ENCODE measurements at places on chromosomes 5 and 9.

DNA sequence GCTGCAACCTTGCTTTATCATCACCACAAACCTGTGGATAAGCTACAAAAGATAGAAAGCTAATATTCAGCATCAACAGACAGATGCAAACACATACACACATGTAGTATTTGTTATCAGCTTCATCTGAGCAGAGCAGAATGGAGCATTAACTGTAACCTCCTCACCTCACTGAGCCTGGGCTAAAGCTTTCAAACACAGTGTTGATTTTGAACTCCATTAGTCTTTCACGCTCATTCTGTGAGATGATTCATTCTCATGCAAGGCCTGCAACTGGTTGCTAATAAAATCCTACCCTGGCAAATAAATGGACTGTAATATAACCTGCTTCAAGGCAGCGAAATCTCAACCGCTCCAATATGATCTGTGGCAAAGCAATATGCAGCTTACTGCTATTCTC lies 1360.6 kb upstream of the ACO1 start:
- DNase-seq, result no peak

DNA sequence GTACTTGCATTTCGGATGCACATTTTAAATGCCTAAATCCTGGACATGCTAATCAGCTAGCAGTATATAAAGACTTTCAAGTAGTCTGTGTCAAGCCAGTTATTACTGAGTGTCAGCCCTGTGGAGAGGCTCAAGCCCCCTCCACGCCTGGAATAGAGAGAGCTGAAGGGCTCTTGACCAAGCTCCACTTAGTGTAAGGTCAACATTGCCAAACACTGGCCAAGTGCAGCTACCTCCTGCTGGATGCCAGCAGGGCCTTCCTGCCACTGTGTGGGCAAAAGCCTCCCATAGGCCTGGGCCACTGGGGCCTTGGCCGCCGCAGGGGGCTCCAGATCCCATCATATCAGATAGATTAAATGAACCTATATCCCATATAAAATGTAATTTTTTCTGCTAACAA lies 239.4 kb upstream of the PANK3 start:
- no peak for DNase-seq

GRCh38 chr9:79701651-79702050 lies 129.9 kb downstream of the TLE4 start:
- DNase-seq, result no peak

GRCh38 chr9:135030566-135031226 lies 56.8 kb upstream of the OLFM1 start:
- DNase-seq, result no peak

DNA sequence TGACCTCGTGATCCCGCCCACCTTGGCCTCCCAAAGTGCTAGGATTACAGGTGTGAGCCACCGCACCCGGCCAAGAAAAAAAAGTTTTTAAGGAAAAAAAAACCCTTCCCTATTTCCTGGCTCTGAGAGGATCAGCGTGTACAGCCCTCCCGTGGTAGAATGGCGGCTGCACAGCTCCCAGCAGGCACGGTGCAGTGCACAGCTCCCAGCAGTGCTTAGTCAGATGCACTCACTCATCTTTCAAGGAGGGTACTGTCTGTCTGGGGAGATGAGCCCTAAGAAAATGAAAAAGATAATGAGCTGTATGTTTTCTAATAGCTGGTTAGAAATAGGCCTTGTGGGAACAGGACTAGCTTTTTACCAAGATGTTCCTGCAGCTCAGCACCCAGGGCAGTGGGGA lies 36.7 kb upstream of the SLC2A8 start:
- no peak for DNase-seq

DNA sequence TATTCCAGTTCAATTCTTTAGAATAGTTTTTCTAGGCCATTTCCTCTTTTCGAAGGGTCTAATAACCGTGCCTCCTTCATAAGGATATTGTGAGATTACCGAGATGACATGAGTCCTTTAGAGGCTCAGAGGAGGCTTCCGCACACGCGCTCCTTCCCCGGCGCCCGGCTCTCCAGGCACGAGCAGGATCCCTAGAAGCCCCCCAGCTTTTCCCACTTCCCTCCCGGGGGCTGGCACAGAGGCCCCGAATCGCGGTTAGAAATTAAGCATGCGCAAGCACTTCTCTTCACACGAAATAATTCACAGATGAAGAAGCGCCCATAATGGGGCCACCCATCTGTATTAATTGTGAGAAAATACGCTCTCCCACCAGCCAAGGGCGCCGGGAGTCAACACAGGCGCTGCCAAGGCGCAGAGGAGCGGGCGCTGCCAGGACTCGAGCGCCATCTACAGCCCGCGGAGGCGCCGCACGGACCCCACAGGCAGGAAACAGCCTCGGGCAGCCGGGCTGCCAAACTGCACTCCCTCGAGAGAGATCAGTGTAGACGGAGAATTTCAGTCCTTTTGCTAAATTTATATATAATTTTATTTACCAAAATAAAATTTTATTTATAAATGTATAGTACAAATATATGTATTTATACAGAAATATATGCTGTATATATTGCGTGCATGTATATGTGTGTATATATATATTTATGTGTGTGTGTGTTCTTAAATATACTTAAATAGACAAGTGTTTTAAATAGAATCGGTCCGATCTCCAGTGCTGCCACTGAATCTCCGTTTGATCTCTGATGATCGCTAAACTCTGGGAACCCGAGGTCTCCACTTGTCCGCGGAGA lies 258.1 kb upstream of the NFIL3 start:
- DNase-seq, result peak; percentile 86

GRCh38 chr5:150247726-150248125 lies 41.8 kb downstream of the CAMK2A start:
- no peak for DNase-seq

DNA sequence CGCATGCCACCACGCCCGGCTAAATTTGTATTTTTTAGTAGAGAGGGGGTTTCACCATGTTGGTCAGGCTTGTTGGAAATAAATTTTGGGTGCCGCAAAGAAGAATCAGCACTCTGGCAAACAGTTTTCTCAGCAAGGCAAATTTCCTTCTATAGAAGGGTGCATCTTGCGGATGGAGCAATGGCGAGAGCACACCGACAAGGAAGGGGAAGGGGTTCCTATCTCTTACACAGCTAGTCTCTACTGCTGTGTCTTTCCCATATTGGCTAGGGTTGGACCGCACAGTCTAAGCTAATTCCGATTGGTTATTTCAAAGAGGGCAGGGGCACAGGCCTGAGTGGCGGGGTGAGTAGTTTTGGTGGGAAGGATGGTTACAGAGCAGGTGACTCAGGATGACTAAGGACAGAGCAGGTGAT lies 707 bp downstream of the GTF3C5 start:
- DNase-seq, result no peak

DNA sequence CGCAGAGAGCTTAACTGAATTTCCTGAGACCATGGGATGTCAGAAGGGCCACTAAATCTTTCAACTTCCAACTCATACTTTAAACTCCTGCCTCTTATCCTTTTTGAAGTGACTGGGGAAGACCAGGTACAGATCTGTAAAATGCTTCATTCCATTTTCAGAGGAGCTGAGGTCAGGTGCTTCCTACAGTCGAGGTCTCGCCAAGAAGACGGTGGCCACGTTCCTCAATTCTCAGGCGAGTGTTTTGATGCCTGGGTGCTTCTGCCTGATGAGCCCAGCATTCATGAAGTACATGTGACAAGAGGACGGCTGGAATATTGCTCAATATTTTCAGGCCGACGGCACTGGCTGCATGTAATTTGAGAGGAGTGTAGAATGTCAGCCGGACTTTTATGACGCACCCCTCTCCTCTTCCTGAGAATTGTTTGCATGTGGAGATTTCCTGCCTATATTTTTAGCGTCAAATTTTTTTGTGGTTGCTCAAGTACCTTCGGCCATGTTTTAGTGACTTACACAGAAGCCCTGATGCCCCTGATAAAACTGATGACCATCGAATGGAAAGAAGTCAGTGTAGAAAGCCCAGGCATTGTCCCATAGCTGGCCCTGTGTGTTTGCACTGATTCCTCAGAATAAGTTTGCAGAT lies 38.8 kb upstream of the GLRX start:
- DNase-seq, result no peak

DNA sequence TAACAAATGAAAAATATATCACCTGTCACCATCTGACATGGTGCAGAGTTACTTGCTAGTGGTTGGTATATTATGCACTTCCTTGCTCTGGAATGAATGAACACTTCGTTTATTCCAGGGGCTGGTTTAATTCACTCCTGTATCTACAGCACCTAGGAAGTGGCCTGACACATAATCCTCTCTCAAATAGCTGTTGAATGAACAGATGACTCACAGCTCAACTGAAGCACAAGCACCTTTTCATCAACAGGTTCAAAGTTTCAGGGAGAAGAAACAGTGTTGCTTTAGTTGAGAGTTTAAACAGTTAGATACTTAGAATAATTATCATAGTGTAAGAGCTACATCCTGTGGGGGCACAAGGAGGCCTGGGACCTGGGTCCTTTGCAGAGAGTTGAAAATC lies 135.0 kb upstream of the DAP start:
- no peak for DNase-seq
